Stimulated activated CD8-positive, alpha-beta memory T cell treated with anti-CD3 and anti-CD28 coated beads, Interleukin-12 subunit alpha, Interleukin-12 subunit beta, amount 100 ng/mL, for 1 hour (primary cell): ENCODE measurements at places on chromosomes 13 and 19.

DNA sequence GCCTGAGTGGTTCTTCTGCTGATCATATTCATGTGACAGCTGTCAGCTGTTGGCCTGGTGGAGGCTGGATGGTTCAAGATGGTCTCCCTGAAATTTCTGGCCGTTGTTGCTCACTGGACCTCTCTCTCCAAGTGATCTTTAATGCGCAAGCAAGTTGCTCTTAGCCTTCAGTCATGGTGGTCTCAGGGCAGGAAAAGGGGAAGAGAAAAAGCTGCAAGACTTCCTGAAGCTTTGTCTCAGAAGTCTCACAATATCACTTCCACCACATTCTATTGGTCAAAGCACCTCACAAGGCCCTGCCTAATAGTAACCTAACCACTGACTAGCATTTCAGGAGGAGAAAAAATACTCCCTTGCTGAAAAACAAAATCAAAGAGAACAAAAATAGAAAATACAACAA lies 1.6 kb upstream of the ZNF567 start:
- no peak for DNase-seq

DNA sequence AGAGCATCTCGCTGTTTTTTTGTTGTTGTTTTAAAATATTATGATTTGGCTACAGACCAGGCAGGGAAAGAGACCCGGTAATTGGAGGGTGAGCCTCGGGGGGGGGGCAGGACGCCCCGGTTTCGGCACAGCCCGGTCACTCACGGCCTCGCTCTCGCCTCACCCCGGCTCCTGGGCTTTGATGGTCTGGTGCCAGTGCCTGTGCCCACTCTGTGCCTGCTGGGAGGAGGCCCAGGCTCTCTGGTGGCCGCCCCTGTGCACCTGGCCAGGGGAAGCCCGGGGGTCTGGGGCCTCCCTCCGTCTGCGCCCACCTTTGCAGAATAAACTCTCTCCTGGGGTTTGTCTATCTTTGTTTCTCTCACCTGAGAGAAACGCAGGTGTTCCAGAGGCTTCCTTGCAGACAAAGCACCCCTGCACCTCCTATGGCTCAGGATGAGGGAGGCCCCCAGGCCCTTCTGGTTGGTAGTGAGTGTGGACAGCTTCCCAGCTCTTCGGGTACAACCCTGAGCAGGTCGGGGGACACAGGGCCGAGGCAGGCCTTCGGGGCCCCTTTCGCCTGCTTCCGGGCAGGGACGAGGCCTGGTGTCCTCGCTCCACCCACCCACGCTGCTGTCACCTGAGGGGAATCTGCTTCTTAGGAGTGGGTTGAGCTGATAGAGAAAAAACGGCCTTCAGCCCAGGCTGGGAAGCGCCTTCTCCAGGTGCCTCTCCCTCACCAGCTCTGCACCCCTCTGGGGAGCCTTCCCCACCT lies 183.3 kb downstream of the KDM4B start:
- DNase-seq = no peak

- DNase-seq = no peak
Measured at GRCh38 chr19:48685583-48685982, 10.2 kb upstream of the FUT2 start.

DNA sequence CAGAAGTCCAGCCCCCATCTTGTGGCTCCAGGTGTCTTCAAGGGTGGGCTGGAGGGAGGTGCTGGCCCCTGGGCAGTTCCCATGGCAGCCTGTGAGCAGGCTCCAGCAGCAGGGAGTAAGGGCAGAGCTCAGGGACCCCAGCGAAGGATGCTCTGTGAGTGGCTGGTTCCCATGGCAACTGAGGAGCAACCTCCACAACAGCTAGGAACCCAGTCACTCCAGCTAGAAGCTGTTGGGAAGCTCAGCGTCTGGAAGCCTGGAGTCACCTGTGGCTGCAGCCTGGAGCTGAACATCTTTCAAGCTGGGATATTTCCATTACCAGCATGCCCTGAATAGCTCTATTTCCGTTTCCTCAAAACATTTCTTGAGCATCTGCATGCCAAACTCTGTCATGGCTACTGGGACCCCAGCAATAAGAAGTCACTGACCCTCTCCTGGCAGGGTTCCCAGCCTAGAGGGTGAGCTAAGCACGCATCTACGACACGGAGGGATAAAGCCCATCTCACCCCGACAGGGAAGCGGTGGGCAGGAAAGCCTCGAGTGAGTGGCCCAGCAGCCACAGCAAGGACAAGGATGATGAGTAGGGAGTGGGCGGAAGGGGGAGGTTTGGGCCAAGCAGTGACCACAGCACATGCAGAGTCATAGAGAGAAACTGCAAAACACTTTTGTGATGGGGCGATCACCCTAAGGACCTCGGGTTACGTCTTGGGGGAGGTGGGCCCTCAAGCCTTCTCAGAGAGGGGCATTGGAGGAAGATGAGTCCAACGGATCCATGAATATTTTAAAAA lies 52.6 kb downstream of the ALOX5AP start:
- DNase-seq = no peak

DNA sequence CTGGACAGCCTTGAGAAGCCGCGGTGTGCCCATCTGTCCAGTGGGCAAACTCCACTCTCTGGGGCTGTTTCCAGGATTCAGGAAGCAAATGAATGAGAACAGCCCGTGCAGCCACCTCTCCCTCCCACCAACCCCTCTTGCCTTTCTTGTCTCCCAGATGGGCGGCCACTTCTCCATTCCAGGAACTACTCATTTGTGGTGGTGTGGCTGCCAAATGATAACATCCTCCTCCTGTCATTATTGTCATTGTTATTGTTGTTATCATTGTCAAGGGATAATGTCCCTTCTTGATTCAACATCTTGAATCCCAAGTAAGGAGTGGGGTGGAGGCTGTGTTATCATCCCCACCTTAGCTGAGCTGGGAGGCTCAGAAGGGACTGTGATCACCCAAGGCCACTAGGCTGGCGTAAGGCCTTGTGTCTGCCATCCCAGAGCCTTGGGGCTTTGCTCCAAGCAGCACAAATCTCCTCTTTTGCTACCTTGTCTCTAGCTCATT lies 1.6 kb downstream of the DNM2 start:
- no peak for DNase-seq

DNA sequence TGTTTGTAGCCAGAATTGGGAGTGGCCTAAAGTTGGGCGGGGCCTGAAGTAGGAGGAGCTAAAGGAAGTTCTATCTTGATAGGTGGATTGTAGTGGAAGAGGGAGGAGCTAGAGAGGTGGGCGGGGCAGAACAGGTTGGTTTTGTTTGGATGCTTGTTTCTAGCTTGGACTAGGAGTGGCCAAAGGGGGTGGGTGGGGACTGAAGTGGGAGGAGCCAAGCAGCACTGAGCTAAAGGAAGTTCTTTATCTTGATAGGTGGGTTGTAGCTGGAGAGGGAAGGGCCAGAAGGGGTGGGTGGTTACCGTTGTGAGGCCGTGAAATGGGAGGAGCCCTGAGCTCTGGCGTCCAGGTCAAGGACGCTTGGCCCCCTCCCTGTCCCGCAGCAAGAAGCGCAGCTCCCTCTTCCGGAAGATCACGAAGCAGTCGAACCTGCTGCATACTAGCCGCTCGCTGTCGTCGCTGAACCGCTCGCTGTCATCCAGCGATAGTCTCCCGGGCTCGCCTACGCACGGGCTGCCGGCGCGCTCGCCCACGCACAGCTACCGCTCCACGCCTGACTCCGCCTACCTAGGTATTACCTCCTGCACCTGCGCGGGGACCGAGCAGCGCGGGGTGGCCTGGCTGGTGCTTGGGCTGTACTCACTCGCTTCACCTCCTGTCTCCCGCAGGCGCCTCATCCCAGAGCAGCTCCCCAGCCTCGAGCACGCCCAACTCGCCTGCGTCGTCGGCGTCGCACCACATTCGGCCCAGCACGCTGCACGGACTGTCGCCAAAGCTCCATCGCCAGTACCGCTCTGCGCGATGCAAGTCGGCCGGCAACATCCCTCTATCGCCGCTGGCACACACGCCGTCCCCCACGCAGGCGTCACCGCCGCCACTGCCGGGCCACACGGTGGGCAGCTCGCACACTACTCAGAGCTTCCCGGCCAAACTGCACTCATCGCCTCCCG lies 8.0 kb downstream of the DNASE2 start:
- DNase-seq = no peak

- no peak for DNase-seq
Measured at GRCh38 chr19:8366121-8366581, 2.2 kb downstream of the ANGPTL4 start.

- peak; percentile 25 for DNase-seq
Measured at GRCh38 chr19:49690656-49691242, at the start of gene CPT1C. Gene CPT1C (plus strand): TSS chr19:49691116. CDS start chr19:49692253, 1,137 bp downstream.

- DNase-seq = no peak
Measured at GRCh38 chr13:95710313-95710712, 33.4 kb downstream of the DNAJC3 start.
